ENCODE measurements at places on chromosomes 2 and 18.
A peak's percentile ranks its signal among the peaks of the same experiment; 100 is the strongest.

- no peak for DNase-seq
Observed at GRCh38 chr2:204205082-204205481, 268.5 kb downstream of the ICOS start.

DNA sequence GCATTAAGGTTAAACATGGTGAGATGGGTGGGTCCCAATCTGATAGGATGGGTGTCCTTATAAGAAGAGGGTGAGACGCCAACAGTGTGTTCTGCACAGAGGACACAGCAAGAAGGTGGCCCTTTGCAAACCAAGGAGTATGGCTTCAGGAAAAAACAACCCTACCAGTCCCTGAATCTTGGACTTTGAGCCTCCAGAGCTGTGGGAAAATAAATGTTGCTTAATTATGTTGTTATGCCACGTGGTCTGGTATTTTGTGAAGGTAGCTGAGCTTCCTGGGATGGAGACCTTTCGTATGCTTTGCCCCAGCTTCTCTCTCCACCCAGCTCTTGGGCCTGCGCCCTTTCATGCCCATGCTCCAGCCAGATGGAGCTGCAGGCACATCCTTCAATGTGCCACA is 114.2 kb upstream of the EPC2 start:
- no peak for DNase-seq

- DNase-seq: no peak
Observed at GRCh38 chr2:182504903-182505302, 78.1 kb upstream of the PDE1A start.

GRCh38 chr2:148167855-148168254 is 147.0 kb downstream of the MBD5 start:
- no peak for DNase-seq

GRCh38 chr18:13558124-13558523 is 168.2 kb downstream of the FAM210A start:
- DNase-seq: peak; percentile 60

DNA sequence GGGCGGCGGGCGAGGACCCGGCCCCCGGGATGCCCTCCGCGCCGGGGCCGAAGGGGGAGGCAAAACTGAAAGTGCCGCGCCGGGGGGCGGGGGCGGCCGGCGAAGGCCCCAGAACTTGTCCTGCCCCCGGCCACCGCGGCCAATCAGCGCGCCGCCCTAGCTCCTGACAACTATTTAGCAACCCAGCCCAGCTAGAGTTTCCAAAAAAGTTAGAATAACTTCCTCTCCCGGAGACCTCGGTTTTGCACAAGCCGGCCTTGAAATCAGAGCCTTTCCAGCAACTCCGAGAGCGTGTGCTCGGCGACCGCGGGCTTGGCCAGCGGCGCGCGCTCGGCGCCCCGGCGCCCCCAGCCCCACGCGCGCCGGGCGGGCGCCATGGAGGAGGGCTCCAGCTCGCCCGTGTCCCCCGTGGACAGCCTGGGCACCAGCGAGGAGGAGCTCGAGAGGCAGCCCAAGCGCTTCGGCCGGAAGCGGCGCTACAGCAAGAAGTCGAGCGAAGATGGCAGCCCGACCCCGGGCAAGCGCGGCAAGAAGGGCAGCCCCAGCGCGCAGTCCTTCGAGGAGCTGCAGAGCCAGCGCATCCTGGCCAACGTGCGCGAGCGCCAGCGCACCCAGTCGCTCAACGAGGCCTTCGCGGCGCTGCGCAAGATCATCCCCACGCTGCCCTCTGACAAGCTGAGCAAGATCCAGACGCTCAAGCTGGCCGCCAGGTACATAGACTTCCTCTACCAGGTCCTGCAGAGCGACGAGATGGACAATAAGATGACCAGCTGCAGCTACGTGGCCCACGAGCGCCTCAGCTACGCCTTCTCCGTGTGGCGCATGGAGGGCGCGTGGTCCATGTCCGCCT is at the start of gene TWIST2:
Gene TWIST2, plus strand, starts transcription at position 245 of the 850 bp plus-strand sequence. Its CDS starts 131 bp downstream, at position 376.
- peak; percentile 12 for DNase-seq

DNA sequence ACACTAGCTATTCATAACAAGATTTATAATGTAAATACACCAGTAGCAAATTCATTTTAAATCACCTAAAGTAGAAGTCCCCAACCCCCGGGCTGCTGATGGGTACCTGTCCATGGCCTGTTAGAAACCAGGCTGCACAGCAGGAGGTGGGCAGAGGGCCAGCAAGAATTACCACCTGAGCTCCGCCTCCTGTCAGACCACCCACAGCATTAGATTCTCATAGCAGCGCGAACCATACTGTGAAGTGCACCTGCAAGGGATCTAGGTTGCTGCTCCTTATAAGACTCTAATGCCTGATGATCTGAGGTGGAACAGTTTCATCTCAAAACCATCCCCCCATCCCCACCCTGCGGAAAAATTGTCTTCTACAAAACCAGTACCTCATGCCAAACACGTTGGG is 71.3 kb downstream of the KANSL1L start:
- DNase-seq: no peak

GRCh38 chr18:22434973-22435608 is 17.4 kb upstream of the CTAGE1 start:
- DNase-seq: peak; percentile 66

DNA sequence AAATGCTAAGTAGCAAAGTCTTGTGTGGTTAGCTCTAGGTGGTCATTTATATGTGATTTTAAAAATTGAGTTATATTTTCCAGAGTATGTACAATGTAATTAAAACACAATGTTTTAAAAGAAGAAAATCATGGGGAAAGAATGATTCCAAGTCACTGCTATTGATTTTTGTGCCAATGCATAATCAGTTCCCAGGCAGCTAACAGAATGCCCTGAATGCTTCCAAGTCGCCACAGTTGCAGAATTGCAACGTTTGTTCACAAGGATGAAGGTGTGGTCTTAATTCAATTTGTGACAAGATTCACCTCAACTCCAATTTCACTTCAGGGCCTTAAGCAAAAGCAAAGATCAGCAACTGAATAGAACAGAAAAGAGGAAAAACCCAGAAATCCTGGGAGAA is 200.4 kb downstream of the SPP2 start:
- no peak for DNase-seq

GRCh38 chr2:241194811-241195210 is 6.3 kb downstream of the ANO7 start:
- DNase-seq: no peak

DNA sequence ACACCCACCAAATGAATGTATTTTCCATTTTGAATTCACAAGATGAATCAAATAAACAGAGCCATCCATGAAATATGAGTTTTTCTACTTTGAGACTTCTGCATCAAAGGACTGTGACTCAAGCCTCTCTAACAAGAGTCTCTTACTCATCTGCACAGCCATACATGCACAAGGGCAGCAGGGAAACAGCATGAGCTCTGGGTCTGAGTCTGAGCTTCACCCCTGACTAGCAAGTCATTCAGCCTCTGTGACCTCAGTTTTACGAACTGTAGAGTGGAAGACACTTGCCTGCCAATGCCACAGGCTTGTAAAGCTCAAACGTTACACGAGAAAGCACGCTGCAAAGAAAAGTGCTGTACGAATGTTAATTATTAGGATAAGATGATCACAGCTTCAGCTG is 42.9 kb downstream of the MREG start:
- DNase-seq: peak; percentile 51

GRCh38 chr2:62071126-62071598 is 124.8 kb upstream of the B3GNT2 start:
- DNase-seq: no peak

DNA sequence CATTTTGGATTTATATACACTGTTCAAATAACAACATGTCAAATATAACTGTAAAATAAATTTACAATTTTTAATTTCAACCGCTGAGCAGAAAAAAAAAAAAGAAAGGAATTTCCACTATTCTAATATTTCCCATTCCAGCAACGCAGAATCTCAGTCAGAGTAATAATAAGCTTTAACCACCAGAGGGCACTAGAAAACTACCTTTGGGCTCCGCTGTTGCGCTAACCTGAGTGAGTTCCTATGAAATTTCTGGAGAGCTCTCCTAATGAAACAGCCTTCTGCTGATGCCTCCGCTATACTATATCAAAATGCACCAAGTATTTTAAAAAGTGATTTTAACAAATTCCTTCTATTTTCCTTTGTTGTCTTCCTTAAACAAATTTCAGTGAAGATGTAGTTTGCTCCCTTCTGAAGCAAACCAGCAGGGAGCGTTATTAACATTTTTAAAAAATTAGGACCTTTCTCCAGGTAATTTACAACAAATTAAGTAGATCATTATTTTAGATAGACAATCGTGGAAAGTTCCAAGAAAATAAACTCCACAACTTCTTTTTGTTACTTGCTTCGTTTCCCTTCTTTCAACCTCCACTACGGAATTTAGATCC is 23.0 kb downstream of the ERMN start:
- DNase-seq: peak; percentile 61

Data from kidney tubule cell (primary cell).